ENCODE measurements at places on chromosomes 3 and 15. TPM values are rescaled to one million over a fixed set of nuclear protein-coding genes. Genes with fewer than 3 reads are reported as not detected.

ISY1 gene
- 55.2 TPM for polyA plus RNA-seq

PLA2G4E gene
- polyA plus RNA-seq: not detected

GOLGA8J gene
- 0.56 TPM for polyA plus RNA-seq

INKA1 gene
- 12.4 TPM for polyA plus RNA-seq

C3orf49 gene
- polyA plus RNA-seq: 0.32 TPM

CHST13 gene
- 3.1 TPM for polyA plus RNA-seq

NEK4 gene
- 28.7 TPM for polyA plus RNA-seq

ZXDC gene
- 34.0 TPM for polyA plus RNA-seq

SKOR1 gene
- polyA plus RNA-seq: 0.25 TPM

MCTP2 gene
- polyA plus RNA-seq: 18.8 TPM

SPATA12 gene
- not detected for polyA plus RNA-seq

PSTPIP1 gene
- polyA plus RNA-seq: 0.60 TPM

PDZRN3 gene
- 43.8 TPM for polyA plus RNA-seq

MAP1A gene
- 8.7 TPM for polyA plus RNA-seq

GRIP2 gene
- 0.90 TPM for polyA plus RNA-seq

LAMB2 gene
- 390 TPM for polyA plus RNA-seq

FGD5 gene
- 23.6 TPM for polyA plus RNA-seq

ETV5 gene
- 29.8 TPM for polyA plus RNA-seq

RTP3 gene
- not detected for polyA plus RNA-seq

KBTBD13 gene
- polyA plus RNA-seq: 0.07 TPM

BDH1 gene
- 39.9 TPM for polyA plus RNA-seq

CD200R1 gene
- 0.90 TPM for polyA plus RNA-seq

SLC22A13 gene
- polyA plus RNA-seq: 3.4 TPM

TRIM42 gene
- polyA plus RNA-seq: not detected

ATP13A5 gene
- polyA plus RNA-seq: 0.11 TPM

RPN1 gene
- 243 TPM for polyA plus RNA-seq

ELL3 gene
- 3.9 TPM for polyA plus RNA-seq

ACKR2 gene
- 2.0 TPM for polyA plus RNA-seq

GHSR gene
- polyA plus RNA-seq: not detected

BNC1 gene
- polyA plus RNA-seq: 0.11 TPM

GASK1A gene
- polyA plus RNA-seq: 3.6 TPM

GRK7 gene
- 0.07 TPM for polyA plus RNA-seq

ARID3B gene
- 12.1 TPM for polyA plus RNA-seq

SLCO2A1 gene
- 16.1 TPM for polyA plus RNA-seq

SLC7A14 gene
- polyA plus RNA-seq: 2.3 TPM

TJP1 gene
- polyA plus RNA-seq: 177 TPM

PCOLCE2 gene
- 4.9 TPM for polyA plus RNA-seq

CADPS gene
- 1.2 TPM for polyA plus RNA-seq

TF gene
- 3.9 TPM for polyA plus RNA-seq

BFSP2 gene
- polyA plus RNA-seq: 0.50 TPM

CNTN3 gene
- polyA plus RNA-seq: 5.5 TPM

RPL39L gene
- 19.2 TPM for polyA plus RNA-seq

GUCA1C gene
- 0.18 TPM for polyA plus RNA-seq

TM2D3 gene
- 74.1 TPM for polyA plus RNA-seq

GADL1 gene
- 2.6 TPM for polyA plus RNA-seq

ADAMTS7 gene
- 18.7 TPM for polyA plus RNA-seq

CLEC3B gene
- 20.9 TPM for polyA plus RNA-seq

CFAP91 gene
- polyA plus RNA-seq: 18.8 TPM

MED12L gene
- polyA plus RNA-seq: 2.2 TPM

PCLAF gene
- 47.5 TPM for polyA plus RNA-seq

GOLGA6D gene
- not detected for polyA plus RNA-seq

CCDC54 gene
- 0.14 TPM for polyA plus RNA-seq

DLL4 gene
- polyA plus RNA-seq: 8.5 TPM

CLDN18 gene
- polyA plus RNA-seq: 0.78 TPM

INTS14 gene
- 54.0 TPM for polyA plus RNA-seq

LYSMD4 gene
- polyA plus RNA-seq: 14.2 TPM

PPP1R14D gene
- 0.47 TPM for polyA plus RNA-seq

SNRPA1 gene
- 57.3 TPM for polyA plus RNA-seq
